ENCODE measurements at places on chromosomes 1 and 21.

- no peak for DNase-seq
These were observed 24.4 kb upstream of the IER5 start for GRCh38 chr1:181064011-181064623.

DNA sequence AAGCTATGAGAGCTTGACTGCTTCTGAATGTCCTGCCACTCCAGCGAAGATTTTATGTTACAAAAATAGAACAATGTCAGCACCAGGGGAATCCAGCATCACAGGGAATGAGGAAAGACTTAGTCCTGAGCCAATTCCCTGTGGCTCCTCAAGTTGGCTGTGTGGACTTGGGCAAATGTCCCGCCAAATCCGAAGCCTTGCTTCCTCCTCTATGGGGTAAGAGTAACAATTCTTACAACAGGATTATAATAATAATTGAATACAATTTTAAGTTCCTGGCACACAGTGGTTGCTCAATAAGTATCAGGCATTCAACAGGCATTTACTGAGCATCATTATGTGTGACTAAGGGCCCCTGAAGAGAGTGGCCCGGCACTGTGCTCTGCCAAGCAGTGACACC, 44.4 kb downstream of the STPG1 start:
- no peak for DNase-seq

- no peak for DNase-seq
These were observed at the start of gene CTSK for GRCh38 chr1:150808121-150808520. TSS of gene CTSK (minus strand) at chr1:150808260. CDS start at chr1:150806805, 1,455 bp downstream.

GRCh38 chr1:3940081-3940753, 40.1 kb upstream of the C1orf174 start:
- no peak for DNase-seq

GRCh38 chr1:76109404-76109803, 34.9 kb downstream of the ST6GALNAC3 start:
- DNase-seq = no peak

- no peak for DNase-seq
These were observed 69.7 kb upstream of the SPAG17 start for GRCh38 chr1:118254491-118255425.

DNA sequence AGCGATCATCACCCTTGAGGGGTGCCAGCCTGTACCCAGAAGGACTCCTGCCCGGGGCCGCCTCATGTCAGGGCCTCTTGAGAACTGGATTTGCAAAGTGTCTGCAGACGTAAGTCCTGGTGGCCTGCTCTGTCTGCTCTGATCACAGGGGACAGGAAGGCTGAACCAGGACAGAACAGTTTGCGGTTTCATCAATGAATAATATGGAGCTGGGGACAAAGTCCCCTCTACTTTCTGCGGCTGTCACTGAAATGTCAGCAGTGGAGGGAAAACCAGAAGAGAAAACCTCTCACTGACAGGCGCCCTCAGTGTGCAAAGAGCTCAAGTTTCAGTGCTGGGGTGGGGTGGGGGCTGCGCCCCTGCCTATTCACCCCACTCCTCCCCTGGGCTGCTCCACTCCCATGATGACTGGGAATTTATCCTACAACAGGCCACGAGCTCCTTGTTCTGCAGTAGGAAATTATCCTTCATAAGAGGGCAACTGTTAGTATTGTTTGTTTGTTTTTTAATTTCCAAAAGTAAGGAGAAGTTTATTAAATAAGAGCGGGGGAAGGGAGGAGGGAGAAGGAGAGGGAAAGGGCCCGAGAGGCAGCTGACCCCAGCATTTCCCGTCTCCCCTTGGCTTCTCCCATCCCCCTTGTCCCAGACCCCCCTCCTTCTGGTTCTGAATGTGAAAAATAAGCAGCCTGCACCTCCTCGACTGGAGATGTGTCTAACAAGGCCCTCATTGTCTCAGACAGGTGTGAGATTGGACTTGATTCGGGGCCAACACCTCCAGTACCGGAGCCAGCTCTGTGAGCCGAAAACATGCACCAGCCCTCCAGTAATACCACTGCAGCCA, 149.2 kb downstream of the CLIC6 start:
- DNase-seq = no peak

DNA sequence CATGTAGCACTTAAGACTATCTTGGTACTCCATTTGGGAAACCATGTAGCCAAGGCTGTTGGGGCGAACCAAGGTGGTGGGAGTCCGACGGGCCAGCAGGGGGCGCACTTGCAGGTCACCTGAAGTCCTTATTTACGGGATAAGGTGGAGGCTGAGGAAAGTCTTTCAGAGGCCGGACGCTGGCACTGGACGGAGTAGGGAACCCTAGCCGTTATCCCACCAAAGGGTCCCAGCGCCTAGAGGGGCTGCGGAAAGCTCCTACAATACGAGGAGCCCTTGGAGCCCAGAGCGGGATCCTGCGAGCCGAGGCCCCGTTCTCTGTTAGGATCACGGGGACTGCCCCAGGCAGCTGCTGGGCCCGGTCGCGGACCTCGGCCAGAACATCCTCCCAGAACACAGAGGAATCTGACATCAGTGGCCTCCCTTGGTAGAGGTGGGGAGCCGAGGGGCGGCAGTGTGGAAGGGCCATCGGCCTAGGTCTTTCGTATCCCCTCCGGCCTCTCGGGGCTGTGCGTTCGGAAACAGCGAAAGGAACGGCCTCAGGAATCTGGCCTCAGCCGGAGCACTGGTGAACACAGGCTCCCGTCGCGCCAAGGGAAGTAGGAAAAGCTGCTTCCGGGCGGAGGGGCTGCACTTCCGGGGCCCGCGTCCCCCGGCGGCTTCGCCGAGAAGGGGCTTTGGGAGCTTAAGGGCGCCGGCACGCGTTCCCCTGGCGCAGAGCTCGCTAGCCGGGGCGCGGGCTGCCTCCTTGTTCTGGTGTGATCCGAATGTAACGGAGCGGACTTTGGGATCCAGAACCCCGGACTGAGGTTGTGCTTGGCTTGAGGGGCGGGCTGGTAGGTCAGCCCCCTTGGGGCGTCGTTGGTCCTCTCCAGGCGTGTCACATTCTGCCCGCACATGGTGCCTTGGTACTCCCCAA, 29.9 kb upstream of the RPTN start:
- DNase-seq = peak; percentile 61

GRCh38 chr21:24824209-24824608, 783.1 kb downstream of the MRPL39 start:
- no peak for DNase-seq

DNA sequence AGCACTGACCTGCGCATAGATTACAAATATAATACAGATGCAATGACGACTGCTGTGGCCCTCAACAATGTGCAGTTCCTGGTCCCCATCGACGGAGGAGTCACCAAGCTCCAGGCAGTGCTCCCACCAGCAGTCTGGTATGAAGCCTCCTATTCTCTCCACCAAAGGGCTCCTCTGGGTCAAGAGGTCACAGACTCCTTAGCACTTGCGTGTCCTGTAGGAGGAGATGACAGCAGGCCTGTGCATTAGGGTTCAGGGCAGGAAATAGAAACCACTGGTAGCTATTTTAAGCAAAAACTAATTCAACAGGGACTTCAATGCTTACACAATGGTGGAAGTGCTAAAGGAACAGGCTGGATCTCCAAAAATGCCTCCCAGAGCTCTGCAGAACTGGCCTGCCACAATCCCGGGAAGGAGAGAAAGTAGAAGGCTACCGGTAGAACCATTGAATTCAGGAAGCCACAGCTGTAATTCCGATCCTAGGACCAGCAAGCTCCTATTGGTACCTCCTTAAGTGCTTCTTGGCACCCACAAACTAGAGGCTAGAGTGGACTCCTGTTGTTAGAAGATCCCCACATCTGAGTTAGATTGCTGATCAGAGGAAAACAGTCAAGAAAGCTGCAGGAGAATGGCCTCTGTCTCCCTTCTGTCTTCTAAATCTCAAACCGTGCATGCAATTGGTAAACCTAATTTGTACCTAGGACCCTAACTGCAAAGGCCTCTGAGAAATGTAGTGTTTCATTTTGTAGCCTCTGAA, 12.7 kb upstream of the DYNLT5 start:
- no peak for DNase-seq

DNA sequence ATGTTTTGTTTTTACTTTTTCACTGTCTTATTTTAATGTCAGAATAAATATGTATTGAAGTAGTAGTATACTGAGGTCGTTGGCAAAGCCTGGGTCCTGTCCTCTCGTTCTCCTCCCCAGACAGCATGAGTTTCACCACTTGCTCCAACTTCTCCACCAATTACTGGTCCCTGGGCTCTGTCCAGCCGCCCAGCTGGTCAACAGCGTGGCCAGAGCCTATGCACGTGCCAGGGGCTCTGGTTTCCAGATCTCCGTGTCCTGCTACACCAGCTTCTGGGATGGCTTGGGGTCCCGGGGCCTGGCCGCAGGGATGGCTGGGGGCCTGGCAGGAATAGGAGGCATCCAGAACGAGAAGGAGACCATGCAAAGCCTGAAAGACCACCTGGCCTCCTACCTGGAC, 19.3 kb downstream of the PTPN14 start:
- DNase-seq = no peak

DNA sequence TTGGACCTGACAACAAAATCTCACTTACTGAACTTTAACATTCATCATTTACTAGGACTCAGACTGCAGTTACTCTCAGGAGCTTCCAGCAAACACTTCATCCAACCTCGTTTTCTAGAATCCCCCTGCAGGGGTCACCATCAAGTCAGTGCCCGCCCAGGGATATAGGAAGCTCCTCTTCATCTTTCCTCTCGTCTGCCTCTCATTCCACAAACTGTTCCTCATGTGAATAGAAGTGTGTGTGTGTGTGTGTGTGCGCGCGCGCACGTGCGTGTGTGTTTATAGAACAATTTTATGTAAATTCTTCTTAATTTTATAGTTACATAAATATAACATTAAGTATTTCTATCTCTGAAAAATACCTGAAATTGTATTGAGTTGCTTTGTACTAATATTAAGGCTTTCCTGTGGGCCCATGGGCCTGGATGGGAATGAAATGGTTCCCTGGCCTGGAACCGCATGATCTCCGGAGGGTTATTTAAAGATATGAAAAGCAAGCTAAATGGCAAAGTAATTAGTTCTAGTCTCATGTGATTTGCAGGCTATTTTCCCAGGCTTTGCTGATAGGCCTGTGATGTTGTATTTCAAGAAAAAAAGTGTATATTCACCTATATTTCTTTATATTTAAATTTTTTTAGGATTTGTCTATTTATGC, 21.7 kb upstream of the ABCD3 start:
- no peak for DNase-seq

GRCh38 chr1:157270705-157271274, 132.6 kb upstream of the ETV3 start:
- DNase-seq = no peak

GRCh38 chr1:31374511-31375196, 1.8 kb upstream of the FABP3 start:
- DNase-seq = no peak

- DNase-seq = no peak
These were observed 23.1 kb upstream of the HFM1 start for GRCh38 chr1:91427741-91428140.

DNA sequence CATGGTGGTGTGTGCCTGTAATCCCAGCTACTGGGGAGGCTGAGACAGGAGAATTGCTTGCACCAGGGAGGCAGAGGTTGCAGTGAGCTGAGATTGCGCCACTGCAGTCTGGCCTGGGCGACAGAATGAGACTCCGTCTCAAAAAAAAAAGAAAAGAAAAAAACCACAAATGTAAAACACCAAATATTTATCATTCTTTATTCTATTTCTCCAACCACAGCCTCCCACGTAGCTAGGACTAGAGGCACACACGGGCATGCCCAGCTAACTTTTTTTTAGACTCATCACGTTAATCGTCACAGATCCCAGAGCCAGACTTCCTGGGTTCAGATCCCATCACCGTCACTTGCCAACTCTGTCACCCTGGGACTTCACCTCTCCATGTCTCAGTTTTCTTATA, 13.5 kb downstream of the DNAJC16 start:
- no peak for DNase-seq

DNA sequence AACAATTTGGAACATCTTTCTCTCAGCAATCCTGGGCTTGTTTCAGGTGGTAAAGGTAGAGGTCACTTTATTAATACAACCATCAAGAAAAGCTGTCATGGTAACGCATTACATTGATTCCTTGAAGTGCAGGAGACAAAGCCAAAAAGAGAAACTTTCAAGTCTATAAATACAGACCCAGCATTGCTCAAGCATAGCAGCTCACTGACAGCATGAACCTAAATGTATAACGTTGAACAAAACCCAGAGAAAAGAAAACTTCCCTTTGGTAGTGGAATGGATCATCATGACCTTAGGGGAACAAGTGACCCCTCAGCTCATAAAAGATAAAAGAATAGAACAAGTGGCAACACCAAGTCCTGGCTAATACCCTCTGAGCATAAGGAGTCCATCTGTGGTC, 332.2 kb downstream of the NTNG1 start:
- no peak for DNase-seq

DNA sequence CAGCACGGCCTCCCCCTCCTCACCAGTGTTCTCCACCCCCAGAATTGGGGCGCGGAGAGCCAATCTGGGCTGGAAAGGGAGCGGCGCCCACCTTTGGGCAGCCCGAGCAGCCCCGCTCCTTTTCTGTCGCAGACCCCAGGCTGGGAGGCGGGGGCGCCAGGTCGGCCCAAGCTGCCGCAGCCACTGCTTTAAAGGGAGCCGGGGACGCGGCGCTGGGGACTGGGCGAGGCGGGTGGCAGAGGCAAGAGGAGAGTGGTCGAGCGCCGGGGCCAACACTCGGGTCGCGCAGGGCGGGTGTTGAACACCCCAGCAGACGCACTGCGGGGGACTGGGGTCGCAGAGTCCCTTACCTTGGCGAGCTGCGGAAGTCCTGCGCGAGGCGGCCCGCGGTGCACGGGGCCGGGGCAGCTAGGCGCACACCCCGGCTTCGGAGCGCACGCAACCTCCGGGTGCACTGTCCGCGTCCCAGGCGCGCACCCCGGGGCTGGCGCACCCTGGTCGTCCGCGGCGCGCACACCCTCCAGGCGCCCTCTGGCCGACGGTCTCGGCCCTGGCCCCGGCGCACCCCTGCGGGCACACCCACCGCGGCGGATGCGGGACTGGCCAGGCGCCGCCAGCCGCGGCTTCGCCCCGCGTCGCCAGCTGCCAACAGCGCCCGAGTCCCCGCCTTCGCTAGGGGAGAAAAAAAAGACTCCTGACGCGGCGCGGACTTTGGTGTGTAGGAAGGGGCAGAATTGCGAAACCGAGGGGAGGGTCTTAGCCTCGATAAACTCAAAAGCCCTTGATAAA, at the start of gene KANK4:
Gene KANK4 (minus strand): TSS at position 679 of the 789 bp plus-strand sequence. CDS start 37,870 bp downstream, outside the sequence.
- DNase-seq = no peak

DNA sequence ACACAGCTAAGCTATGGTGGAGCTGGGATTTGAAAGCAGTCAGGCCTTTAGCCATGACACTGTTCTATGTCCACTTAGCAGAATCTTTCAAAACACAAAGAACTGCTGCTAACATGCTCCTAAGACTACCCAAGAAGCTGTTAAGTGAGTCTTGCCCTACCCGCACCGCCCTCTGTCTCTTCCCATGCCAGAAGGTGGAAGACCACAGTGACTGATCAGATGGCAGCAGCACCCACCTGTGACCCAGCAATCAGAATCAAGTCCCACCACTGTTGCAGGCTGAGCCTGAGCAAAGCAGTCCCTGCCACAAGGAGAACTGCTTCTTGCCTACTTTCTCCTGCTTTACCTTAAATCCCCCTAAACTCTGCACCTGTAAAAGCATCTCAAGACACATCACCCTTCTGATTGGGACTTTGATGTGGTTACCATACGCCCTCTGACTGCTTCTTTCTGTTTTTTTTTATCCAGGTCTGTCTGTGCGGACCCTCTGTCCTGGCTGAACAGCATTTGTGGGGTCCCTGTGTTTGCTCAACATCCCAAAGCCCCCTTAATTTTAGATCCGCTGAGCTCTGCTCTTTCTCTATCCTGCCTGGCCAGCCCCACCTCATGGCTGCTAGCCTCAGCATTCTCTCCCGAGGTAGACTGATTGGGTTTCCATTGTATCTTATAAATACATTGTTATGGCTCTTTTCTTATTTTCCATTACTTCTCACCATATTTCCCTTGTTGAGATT, 16.0 kb downstream of the IRF2BP2 start:
- DNase-seq = no peak

GRCh38 chr1:229046251-229046853, 224.6 kb upstream of the RAB4A start:
- DNase-seq = no peak
